ENCODE measurements at places on chromosomes 4 and X. TPM values are rescaled to one million over a fixed set of nuclear protein-coding genes. Genes with fewer than 3 reads are reported as not detected.
A peak's percentile ranks its signal among the peaks of the same experiment; 100 is the strongest.

- no peaks in the 10 kb centered on the region for H3K36me3 ChIP-seq
- no peak for DNase-seq
- H3K27ac ChIP-seq, result no peak overlapping the region
- no peaks in the 10 kb centered on the region for H3K4me1 ChIP-seq
- no peaks in the 10 kb centered on the region for H3K27me3 ChIP-seq
These were observed 157.4 kb upstream of the PDE5A start for GRCh38 chr4:119785963-119786362.

DNA sequence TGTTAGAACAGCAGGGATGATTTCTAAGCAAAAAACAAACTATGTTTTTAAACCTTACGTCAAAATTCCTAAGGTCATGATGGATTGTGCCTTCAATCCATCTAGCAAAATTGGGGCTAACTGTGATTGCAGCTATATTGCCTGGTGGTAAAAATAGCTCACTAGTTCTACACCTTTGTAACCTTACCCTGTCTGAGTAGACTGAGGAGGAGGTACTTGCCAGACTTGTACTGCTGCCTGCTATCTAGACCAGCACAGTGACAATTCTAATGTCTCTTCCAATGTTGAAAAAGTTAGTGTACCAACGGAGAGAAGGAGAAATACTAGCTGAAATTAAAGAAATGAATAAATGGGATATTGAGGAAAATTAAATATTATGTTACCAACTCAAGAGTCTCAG lies 30.3 kb downstream of the ATP11C start:
- no peaks in the 10 kb centered on the region for H3K4me1 ChIP-seq
- no peak for DNase-seq
- no peak overlapping the region for H3K4me3 ChIP-seq
- H3K27me3 ChIP-seq, result no peaks in the 10 kb centered on the region
- H3K27ac ChIP-seq, result no peak overlapping the region
- H3K36me3 ChIP-seq, result no peaks in the 10 kb centered on the region

DNA sequence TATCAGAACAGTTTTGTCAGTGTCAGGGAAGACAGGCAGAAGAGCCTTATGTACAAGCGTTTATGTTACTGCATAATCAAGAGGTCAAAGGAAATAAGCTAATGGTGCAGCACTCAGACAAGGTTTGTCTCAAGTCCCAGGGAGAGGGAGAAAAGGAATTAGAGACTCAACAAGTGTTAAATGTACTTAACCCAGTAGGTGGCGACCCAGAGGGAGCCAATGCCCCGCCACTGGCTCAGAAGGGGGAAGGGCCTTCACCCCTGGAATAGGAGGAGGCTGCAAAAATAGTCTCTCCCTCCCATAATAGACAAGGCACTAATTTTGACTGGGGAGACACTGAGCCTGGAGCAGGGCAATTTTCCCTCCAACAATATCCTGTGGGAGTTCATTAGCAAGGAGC lies 14.1 kb upstream of the PAPSS1 start:
- H3K4me1 ChIP-seq, result no peaks in the 10 kb centered on the region
- H3K4me3 ChIP-seq, result no peak overlapping the region
- no peak overlapping the region for H3K27ac ChIP-seq
- DNase-seq, result no peak
- H3K27me3 ChIP-seq, result no peaks in the 10 kb centered on the region

GRCh38 chrX:117788339-117788738 lies 328.3 kb downstream of the KLHL13 start:
- H3K36me3 ChIP-seq, result no peaks in the 10 kb centered on the region
- H3K27ac ChIP-seq, result no peak overlapping the region
- no peaks in the 10 kb centered on the region for H3K4me1 ChIP-seq
- no peaks in the 10 kb centered on the region for H3K27me3 ChIP-seq
- DNase-seq, result no peak

- no peak overlapping the region for H3K27ac ChIP-seq
- DNase-seq, result no peak
- no peaks in the 10 kb centered on the region for H3K27me3 ChIP-seq
- no peak overlapping the region for H3K4me3 ChIP-seq
These were observed 3.1 kb downstream of the ZNF185 start for GRCh38 chrX:152900937-152901445.

GRCh38 chrX:18534949-18535348 lies 109.5 kb downstream of the CDKL5 start:
- H3K36me3 ChIP-seq, result no peaks in the 10 kb centered on the region

DNA sequence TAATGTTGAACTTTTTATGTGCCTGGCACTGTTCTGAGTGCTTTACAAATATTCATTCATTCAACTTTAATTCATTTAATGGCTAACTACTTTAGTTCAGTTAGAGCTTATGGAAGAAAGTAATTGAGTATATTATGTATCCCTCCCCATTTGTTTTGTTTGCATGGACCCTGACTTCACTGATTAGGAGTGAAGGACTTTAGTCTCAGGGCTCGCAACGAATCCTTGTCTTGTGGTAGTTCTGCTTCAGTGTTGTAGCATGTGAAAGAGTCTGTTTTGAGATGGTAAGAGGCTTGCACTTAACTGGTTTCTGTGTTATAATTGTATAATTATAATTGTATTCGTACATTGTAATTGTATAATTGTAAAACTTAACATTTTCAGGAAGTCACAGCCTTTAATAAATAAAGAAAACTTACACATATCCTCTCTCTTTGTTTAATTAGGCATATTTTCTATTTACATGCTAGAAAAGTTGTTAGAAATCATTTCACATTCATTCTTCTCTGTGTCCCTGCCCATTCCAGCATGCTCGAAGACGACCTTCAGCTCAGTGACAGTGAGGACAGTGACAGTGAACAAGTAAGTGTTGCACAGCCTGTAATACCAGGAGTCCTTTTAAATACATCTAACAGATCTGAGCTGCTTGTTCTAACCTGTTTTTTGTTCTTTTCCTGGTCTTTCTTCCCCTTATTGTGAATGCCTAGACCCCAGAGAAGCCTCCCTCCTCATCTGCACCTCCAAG lies 115.1 kb downstream of the KLHL8 start:
- no peak for DNase-seq
- peak overlapping the region; percentile 81 for H3K27ac ChIP-seq
- peaks cover 13% of the 10 kb centered on the region for H3K4me1 ChIP-seq
- H3K4me3 ChIP-seq, result no peak overlapping the region

GRCh38 chr4:32499171-32499570 lies 1779.0 kb downstream of the PCDH7 start:
- H3K36me3 ChIP-seq, result no peaks in the 10 kb centered on the region
- DNase-seq, result no peak
- no peaks in the 10 kb centered on the region for H3K27me3 ChIP-seq
- H3K4me3 ChIP-seq, result no peak overlapping the region

GRCh38 chr4:183248201-183248600 lies 71.9 kb downstream of the CLDN22 start:
- DNase-seq, result no peak
- H3K27ac ChIP-seq, result no peak overlapping the region
- no peak overlapping the region for H3K4me3 ChIP-seq
- no peaks in the 10 kb centered on the region for H3K36me3 ChIP-seq

- no peaks in the 10 kb centered on the region for H3K4me1 ChIP-seq
- H3K27me3 ChIP-seq, result no peaks in the 10 kb centered on the region
- H3K27ac ChIP-seq, result no peak overlapping the region
- H3K36me3 ChIP-seq, result no peaks in the 10 kb centered on the region
- no peak for DNase-seq
- no peak overlapping the region for H3K4me3 ChIP-seq
These were observed 329.3 kb upstream of the RPS6KA3 start for GRCh38 chrX:20595928-20596575.

GRCh38 chrX:123846577-123847038 lies 13.2 kb upstream of the XIAP start:
- H3K4me3 ChIP-seq, result no peak overlapping the region
- no peaks in the 10 kb centered on the region for H3K36me3 ChIP-seq

Gene CLNK
- not detected for total RNA-seq

Gene TMEM156
- total RNA-seq, result not detected

Gene FGFBP2
- not detected for total RNA-seq

Gene ZNF182
- total RNA-seq, result 3.2 TPM

Gene PABPC1L2A
- total RNA-seq, result not detected

Gene TRIM75
- total RNA-seq, result not detected

Gene GUCY1A1
- 160 TPM for total RNA-seq

Gene MAP7D2
- total RNA-seq, result 0.55 TPM

Gene ARHGAP24
- 25.4 TPM for total RNA-seq

Gene HERC5
- total RNA-seq, result 4.3 TPM

Gene EPHA5
- not detected for total RNA-seq

Gene RPA4
- total RNA-seq, result 2.2 TPM

Gene STPG2
- total RNA-seq, result 0.61 TPM

Gene FAM184B
- not detected for total RNA-seq

Gene GAK
- 50.6 TPM for total RNA-seq

Data from uterus (tissue), 4 donors.